ENCODE measurements at places on chromosomes 3 and 15.

- H3K36me3 ChIP-seq: peaks cover 58% of the 10 kb centered on the region
- H3K4me1 ChIP-seq: no peaks in the 10 kb centered on the region
- DNase-seq: no peak
- H3K27me3 ChIP-seq: no peaks in the 10 kb centered on the region
- H3K27ac ChIP-seq: no peak overlapping the region
These were observed 91.0 kb downstream of the XRN1 start for GRCh38 chr3:142356818-142357217.

- H3K4me3 ChIP-seq: no peak overlapping the region
- no peak overlapping the region for H3K27ac ChIP-seq
- peaks cover 22% of the 10 kb centered on the region for H3K27me3 ChIP-seq
- H3K4me1 ChIP-seq: no peaks in the 10 kb centered on the region
These were observed 12.1 kb downstream of the SEMA3F start for GRCh38 chr3:50167069-50167840.

- H3K4me3 ChIP-seq: peak overlapping the region; percentile 78
- peaks cover 13% of the 10 kb centered on the region for H3K27me3 ChIP-seq
- H3K4me1 ChIP-seq: peaks cover 61% of the 10 kb centered on the region
- peaks cover 8% of the 10 kb centered on the region for H3K36me3 ChIP-seq
- peak overlapping the region; percentile 89 for H3K27ac ChIP-seq
These were observed 113.6 kb upstream of the ICE2 start for GRCh38 chr15:60592371-60593169.

DNA sequence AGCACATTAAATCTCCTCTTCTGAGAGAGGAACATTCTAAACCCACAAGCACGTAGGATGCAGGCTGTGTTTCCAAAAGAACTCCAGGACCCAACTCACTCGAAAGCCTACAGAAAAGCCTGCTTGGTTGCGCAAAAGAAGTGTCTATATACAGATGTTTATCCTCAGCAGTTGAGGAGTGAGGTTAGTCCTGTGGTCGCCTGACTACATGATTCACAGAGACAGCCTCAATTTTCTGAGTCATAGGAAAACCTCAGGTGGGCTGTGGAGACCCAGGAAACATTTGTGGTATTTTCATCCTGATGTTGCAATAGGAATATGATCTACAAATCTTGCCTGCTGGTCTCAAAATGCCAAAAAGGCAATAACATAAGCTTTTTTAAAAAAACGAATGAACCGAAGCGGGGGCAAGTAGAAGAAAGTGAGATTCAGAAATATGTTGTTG lies 183.8 kb upstream of the THRB start:
- no peak overlapping the region for H3K27ac ChIP-seq
- no peaks in the 10 kb centered on the region for H3K36me3 ChIP-seq
- peak; percentile 21 for DNase-seq
- H3K27me3 ChIP-seq: peaks cover 6% of the 10 kb centered on the region
- peak overlapping the region; percentile 14 for H3K4me3 ChIP-seq

GRCh38 chr15:26051761-26052675 lies 188.9 kb upstream of the ATP10A start:
- peaks cover 3% of the 10 kb centered on the region for H3K27me3 ChIP-seq
- no peaks in the 10 kb centered on the region for H3K4me1 ChIP-seq
- no peaks in the 10 kb centered on the region for H3K36me3 ChIP-seq
- no peak overlapping the region for H3K4me3 ChIP-seq
- no peak overlapping the region for H3K27ac ChIP-seq

DNA sequence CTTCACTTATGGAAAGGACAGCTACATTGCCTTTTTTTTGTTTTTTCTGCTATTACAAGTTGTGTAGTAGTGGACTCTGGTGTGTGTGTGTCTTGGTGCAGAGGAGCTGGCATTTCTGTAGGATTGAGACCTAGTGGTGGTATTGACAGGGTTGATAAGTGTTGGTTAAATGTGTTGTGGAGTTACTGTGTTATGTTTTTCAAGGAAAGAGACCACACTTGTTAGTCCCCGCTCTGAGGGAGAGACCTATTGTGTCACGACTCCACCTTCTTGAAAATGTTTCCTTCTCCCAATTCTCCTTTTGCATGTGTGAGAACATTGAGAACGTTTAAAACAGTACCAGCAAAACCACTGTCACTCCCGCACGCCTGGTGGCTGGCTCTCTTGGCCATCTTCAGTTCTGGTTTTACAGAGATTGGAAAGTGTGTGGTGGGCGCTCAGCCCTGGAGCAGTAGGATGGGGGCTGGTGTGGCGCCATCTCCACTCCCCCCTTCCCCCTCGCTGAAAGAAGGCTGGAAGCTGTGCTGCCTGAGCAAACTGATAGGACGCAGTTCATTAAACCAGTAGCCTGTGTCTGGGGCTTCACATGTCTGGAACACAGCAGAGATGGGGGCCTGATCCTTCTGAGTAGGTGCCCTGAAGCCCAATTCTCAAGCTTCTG lies 5.5 kb downstream of the KLF13 start:
- DNase-seq: no peak
- peaks cover 60% of the 10 kb centered on the region for H3K36me3 ChIP-seq
- H3K27ac ChIP-seq: peak overlapping the region; percentile 93
- H3K4me1 ChIP-seq: peaks cover 82% of the 10 kb centered on the region
- H3K4me3 ChIP-seq: peak overlapping the region; percentile 89
